Activated T-cell treated with anti-CD3 and anti-CD28 coated beads, Interleukin-2, amount 50 U/mL, for 72 hours (primary cell): ENCODE measurements at places on chromosomes 7 and 10.

- DNase-seq = no peak
Observed at GRCh38 chr10:123464430-123465323, 201.5 kb upstream of the GPR26 start.

GRCh38 chr10:111298031-111298430 lies 221.2 kb downstream of the ADRA2A start:
- no peak for DNase-seq

GRCh38 chr7:40643664-40644063 lies 508.9 kb downstream of the SUGCT start:
- no peak for DNase-seq

- no peak for DNase-seq
Observed at GRCh38 chr10:58842860-58843376, 330.2 kb downstream of the BICC1 start.

- no peak for DNase-seq
Observed at GRCh38 chr7:15341817-15342216, 220.0 kb downstream of the AGMO start.

DNA sequence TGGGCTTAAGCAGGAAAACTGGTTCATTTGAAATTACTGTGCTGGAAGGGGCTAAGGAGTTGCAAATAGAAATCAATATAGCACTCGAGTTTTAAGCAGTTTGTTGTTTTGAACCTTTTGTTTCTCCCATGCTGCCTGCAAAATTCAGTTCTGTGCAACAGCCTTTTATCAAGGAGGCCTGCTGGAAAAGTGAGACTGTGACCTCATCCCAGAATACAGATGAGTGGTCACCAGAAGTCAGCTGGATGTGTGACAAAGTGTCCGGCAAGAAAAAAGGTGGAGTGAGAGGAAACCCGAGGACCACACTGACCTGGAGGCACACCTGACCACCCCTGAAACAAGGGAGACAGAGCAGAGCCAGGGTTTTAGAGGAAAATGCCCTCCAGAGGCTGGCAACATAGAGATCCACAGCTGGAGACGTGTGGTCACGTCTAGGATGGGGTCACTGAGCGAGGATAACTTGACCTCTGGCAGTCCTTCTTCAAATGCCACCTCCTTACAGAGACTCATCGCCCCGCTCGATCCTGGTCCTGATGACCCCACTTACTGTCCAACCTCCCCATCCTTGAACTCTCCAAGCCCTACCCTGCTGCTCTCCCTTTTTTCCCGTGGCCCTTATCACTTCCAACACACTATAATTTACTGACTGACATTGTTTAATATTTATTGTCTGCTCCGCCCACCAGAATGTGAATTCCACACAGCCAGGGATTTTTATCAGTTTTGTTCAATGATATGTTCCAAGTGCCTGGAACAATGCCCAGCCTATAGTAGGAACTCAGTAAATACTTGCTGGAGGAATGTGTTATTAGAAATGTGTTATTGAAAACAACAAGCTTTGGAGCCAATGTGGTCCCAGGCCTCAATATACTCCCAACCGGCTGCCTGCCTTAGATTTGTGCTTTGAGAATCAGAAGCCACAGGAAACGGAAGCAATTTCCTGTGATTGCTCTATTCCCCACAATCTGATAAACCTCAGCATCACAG lies 243.8 kb downstream of the GLI3 start:
- no peak for DNase-seq
